ENCODE measurements at places on chromosomes 6 and 20.

DNA sequence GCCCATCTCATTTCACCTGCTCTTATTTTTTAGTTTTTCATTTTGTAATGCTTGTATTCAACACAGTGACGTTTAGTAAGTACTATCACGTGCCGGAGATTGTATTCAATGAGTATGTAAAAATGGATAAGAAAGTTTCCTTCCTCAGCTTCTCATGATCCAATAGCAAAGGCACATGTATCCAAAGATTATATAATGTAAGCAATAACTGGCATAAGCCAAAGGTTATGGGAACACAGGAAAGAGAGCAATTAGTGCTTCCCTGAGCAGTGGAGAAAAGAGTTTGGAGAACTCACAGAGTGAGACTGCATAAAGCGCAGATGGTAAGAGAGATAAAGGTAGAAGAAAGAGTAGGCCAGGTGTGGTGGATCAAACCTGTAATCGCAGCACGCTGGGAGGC lies 21.8 kb upstream of the LTV1 start:
- DNase-seq = no peak

- DNase-seq = no peak
These were observed 254.4 kb downstream of the NRN1 start for GRCh38 chr6:5752391-5752680.

DNA sequence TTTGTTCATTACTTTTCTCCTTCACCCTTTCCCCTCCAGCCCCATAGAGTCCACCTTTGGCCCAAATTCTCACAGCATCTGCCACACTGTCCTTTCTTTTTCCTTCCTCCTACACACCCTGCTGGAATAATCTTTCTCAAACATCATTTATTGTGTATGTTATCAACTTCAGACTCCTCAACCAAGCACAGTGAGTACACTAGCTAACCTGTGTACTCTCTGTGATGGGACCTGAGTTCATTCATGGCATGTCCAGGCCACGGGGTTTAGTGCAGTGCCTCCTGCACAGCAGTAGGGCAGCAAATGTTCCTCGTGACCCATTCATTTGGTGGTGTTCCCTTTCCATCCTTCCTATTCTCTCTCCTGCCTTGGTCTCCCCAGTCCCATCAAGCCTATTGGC lies 7.1 kb upstream of the ARMC12 start:
- no peak for DNase-seq

GRCh38 chr6:150409576-150410066 lies 40.8 kb downstream of the IYD start:
- no peak for DNase-seq

DNA sequence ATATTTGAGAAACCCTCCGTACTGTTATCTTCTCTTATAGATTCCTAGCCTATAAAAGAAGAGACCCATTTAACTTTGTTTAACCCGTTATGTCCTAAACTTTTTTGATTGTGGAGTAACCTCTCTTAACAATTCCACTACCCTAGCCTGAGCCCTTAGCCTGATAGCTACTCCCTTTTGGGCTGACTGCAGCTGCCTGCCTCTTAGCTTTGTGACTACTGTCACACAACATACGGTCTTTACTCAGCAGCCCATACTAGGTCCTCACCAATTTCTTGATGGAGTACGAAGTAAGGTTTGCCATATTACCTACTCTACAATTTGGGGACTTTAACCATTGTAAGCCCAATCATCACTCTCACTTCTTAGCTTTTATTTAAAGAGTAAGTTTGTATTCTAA lies 72.7 kb downstream of the QRSL1 start:
- no peak for DNase-seq

DNA sequence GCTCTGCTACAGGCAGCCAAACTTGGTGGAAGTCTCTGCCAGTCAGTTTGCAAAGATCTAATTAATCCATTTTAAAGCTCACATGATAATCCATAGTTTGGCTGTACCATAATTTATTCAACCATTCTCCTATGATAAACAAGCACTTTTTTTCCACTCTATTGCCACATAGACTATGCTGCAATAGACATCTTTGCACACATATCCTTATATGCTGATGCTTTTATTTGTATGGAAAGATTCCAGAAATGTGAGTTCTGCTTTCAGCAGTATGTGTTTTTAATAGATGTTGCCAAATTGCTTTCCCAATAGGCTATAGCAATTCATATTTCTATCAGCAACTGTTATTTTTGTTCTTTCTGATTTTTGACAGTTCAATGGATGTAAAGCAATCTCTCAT lies 628.0 kb downstream of the KIF16B start:
- no peak for DNase-seq

GRCh38 chr20:51460569-51461265 lies 81.8 kb downstream of the NFATC2 start:
- DNase-seq = no peak

DNA sequence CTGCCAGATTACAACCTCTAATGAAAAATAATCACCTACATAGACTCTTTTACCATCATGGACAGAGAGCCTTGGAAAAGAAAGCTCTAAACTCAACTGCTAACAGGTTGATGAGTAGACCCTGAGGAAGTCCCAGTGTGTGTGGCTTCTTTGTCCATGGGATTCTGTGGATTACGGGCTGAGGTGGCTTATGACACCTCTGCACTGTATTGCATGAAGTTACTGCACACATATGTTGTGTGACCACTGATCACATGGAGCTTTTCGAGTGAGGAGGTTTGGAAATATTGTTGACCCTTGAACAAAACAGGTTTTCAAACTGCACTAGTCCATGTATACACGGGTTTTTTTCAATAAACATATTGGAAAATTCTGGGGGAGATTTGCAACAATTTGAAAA lies 124.4 kb downstream of the RIN2 start:
- no peak for DNase-seq

DNA sequence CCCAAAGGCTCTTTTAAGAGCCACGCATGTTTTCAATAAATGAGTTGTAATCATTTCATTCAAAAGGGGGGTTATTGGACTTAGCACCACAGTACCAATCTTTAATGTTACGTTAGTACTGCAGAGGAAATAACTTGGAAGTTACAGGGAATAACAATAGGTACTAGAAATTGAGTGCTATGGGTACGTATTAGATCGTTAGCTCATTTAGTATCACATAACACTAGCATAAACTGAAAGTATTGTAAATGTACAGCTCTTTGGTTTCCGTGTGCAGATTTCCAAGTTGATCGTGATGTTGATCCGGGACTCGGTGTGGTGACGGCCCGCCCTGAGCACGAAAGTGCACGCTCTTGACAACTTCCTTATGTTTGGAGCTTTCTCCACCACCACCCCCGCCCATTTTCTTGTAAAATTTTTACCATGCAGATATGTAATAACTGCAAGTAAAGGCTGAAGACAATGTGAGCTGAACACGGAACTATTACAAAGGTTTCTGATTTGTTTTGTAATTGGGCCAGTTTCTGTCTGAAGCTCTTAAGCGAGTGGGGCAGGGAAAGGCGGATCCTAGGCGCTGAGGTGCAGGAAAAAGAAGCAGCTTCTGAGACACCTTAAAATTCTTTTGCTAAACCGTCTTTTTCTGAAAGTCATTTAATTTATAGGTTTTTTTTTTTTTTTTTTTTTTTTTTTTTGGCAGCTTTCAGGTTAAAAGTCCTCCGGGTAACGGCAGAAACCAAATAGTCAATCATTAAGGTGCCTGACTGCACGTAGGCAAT lies 71.5 kb downstream of the HFE start:
- peak; percentile 20 for DNase-seq

- no peak for DNase-seq
These were observed 4.4 kb downstream of the FIG4 start for GRCh38 chr6:109695468-109695867.

- DNase-seq = no peak
These were observed 135.2 kb downstream of the RFPL4B start for GRCh38 chr6:112482373-112482772.

DNA sequence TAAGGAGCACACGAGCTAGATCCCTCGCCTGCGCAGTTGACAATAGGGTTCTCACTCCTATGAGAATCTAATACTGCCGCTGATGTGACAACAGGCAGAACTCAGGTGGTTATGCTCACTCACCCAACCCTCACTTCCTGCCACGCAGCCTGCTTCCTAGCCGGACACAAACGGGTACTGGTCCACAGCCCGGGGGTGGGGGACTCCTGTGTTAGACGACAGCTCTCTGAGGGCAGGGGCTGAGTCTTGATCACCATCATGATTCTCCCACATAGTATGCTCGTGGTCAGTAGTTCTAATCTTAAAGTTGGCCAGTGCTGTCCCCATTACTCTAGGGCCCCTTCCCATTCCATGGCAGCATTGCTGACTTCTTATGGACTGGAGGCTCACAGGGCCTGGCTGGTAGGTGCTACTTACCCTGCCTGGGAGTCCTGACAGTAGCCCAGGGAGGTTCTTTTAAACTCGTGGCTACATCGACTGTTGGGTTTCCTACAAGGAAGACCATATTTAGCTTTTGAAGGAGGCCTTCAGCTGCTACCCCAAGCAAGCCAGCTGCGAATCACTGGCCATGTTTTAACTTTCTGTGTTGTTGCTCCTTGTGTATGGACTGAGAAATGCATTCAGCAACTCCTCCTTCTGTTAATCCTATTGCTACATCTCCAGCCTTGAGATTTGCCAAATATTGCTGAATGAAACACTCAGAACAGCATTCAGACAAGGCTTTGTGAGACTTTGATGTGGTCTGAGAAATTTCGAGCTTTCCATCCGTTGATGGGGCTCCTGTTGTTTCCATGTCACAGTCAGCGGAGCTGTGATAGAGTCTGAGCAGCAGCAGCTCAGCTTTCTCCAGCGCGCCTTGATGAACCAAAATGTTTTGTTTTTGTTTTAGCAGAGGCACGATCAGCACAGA lies 300.3 kb downstream of the NRN1 start:
- no peak for DNase-seq

- DNase-seq = no peak
These were observed 138.0 kb downstream of the UTRN start for GRCh38 chr6:144423167-144423566.

DNA sequence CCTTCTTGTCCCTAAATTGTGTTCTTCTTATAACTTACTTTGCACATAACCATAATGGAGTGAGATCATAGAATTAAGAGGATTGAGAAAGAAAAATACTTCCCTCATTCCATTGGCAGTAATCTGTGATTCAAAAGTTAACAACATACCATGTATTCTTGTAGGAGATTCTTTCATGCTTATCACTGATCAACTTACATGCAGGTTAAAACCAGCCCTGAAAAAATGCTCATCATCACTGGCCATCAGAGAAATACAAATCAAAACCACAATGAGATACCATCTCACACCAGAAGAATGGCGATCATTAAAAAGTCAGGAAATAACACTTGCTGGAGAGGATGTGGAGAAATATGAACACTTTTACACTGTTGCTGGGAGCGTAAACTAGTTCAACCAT lies 36.5 kb upstream of the GFRAL start:
- no peak for DNase-seq

- DNase-seq = no peak
These were observed 7.6 kb downstream of the PRND start for GRCh38 chr20:4729265-4729664.

- no peak for DNase-seq
These were observed 18.4 kb downstream of the PDSS2 start for GRCh38 chr6:107440936-107441335.

DNA sequence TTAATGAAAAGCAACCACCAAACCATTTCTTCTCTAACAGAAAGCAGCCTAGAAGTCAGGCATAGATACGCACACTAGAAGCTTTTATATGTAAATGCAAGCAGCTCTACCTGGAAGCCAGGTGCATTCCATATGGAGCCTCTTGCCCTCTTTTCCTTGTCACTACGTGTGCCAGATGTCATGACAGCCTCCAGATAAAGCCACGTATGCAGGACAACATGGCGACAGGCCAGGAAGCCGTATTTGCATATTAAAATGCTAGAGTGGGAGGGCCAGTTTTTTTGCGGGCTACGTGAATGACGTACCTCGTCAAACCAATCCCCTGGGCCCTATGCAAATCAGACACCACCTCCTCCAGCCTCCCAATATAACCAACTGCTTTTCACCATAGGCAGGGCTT lies 308.1 kb upstream of the SPTLC3 start:
- DNase-seq = no peak

GRCh38 chr6:167779129-167779992 lies 47.4 kb upstream of the AFDN start:
- DNase-seq = no peak

GRCh38 chr6:69835414-69836179 lies 30.8 kb upstream of the COL19A1 start:
- DNase-seq = no peak

DNA sequence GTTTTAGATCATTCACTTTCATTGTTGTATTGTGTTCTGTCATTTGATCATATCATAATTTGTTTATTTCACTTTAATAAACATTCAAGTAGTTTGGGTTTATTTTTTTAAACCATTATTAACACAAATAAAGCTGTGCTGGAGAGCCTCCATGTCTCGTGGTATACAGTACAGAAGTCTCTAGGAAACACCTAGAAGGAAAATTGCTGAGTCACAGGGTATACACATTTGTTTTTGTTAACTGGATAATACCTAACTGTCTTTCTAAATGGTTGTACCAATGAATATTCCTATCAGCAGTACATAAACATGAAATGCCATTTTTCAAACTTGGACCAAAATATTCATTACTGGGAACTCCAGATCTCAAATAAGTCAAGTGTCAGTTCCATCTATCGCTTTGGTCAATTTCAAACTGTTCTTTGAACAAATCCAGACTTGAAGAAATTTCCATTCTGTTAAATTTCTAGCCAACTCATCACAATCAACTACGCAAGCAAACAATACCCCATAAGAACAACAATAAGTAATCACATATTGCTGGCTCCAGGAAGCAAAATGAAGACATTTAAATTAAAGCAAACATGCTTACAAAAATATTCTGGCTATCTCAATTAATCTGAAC lies 138.1 kb downstream of the ATXN1 start:
- DNase-seq = no peak

DNA sequence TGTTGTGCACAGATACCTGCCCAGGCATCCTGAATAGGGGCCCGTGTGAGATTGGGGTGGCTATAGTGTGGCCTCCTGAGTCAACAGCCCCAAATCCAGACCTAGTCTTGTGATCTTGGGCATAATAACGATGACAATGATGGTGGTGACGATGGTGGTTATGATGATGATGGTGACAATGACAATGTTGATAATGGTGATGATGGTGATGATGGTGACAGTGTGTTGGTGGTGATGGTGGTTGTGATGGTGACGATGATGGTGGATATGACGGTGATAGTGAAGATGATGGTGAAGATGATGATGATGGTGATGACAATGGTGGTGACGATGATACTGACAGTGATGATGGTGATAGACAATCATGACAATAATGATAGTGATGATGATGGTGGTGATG lies 5.1 kb upstream of the RPS21 start:
- DNase-seq = no peak

GRCh38 chr6:118869350-118869749 lies 24.6 kb upstream of the ASF1A start:
- no peak for DNase-seq
